ENCODE measurements at places on chromosomes 16 and 17.

DNA sequence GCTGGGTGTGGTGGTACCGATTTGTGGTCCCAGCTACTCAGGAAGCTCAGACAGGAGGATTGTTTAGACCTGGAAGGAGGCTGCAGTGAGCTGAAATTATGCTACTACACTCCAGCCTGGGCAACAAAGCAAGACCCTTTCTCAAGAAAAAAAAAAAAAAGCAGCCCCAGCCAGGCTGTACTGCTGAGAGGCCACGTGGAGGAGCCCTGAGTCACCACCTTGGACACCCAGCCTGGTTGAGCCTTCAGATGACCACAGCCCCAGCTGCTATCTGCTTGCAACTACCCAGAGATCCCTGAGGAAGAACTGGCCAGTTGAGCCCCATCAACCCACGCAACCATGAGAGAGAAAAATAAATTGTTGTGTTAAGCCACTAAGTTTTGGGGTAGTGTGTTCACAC is 23.6 kb upstream of the GPRC5C start:
- DNase-seq: peak; percentile 19

DNA sequence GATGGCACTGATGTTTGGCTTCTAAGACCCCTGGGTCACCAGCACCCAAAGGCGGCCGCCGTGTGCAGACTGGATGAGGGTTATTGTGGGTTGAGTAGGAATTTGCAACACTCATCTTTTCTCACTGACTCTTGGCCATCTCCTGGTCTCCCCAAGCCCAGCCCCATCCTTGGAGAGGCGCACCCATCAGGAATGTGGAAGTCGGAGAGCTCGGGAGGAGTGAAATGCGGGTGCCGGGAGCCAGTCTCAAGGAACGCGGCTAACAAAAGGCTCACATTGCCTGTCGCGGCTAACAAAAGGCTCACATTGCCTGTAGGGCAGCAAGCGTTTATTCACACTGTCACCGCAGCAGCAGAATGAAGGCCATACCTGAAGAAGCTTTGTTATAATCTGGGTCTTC is 248.6 kb downstream of the FOXL1 start:
- no peak for DNase-seq

GRCh38 chr16:50857881-50858280 is 116.0 kb downstream of the CYLD start:
- DNase-seq: no peak

DNA sequence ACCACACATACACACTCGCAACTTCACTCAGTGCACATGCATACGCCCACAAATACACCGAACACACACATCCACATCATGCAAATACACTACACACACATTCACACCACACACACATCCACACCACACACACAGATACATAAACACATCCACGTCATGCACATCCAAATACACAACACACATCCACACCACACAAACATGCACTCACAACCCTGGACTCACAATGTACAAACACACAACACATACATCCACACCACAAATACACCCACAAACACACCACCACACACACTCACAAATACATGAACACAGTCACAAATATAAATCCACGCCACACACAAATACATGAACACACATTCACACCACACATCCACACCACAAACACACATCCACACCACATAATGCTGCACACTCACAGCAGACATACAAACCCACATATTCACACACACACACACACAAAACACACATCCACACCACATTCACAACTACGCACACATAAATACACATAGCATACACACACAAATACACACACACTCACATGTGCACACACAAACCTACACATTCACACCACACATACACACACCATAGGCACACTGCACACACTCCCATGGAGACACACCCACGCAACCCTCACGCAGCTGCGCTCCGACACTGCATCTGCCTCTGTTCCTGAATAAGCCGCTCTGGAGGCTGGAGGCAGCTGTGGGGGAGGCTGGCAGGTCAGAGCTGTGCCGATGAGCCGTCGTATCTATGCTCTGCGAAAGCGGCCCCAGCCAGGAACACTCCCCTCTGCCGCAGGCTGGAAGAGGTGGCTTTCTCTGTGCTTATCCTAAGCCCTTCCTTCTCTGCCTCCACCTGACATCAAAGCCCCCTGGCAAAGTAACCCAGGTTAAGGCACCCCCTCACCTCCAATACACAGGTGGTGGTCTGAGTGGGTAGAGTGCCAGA is 141.8 kb downstream of the GRIN2A start:
- DNase-seq: no peak

GRCh38 chr17:10857976-10858375 is 20.1 kb upstream of the PIRT start:
- no peak for DNase-seq

- no peak for DNase-seq
These were observed 37.8 kb downstream of the ITGAE start for GRCh38 chr17:3762922-3763776.

GRCh38 chr16:85898521-85899442 is at the start of gene IRF8:
Gene IRF8 (plus strand): TSS chr16:85899162. CDS start chr16:85903016, 3,854 bp downstream.
- peak; percentile 92 for DNase-seq

- no peak for DNase-seq
These were observed 392 bp upstream of the ABHD15 start for GRCh38 chr17:29567304-29567553.

DNA sequence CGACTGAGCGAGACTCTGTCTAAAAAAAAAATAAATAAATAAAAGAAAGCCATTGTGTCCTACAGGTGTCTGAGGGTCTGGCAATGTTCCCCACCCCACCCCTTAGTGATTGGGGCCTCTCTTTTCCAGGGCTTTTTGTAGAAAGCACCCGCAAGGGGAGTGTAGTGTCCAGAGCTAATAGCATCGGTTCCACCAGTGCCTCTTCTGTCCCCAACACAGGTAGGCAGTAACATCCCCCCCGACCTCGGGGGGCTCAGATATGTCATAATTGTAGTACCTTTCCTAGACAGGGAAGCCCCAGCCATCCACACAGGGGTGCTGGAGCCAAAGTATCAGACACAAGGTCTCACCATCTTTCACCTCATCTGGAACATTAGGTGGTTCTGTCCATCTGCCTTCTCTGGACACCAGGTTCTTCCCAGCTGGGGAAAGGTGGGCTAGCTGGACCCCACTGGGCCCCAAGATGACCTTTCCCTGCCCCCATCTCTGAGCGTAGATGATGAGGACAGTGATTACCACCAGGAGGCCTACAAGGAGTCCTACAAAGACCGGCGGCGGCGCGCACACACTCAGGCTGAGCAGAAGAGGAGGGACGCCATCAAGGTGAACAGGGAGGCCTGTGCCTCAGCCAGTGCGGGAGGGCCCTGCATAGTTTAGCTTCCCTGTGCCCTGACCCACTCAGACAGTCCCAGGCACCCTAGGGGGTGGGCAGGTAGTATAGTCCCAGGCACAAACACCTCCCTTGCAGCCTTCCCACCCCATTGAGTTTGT is 1.6 kb downstream of the MLX start:
- DNase-seq: no peak

DNA sequence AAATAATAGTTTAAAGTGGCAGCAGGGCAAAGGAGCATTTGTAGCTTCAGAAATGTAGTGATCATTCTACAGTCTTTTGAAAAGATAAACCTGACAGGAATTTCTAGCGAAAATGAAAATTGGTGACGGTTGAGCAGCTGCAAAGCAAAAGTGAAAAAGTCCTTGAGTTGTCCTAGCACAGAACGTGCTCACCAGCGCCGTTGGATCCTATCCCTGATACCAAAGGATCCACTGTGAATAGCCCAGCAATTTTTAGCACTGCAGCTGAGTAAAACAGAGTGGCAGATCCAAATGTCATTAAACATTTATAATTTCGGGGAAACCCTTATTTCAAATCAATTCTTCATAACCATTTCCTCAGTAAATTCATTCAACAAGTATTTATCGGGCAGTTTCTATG is 453.8 kb upstream of the HSBP1 start:
- no peak for DNase-seq

DNA sequence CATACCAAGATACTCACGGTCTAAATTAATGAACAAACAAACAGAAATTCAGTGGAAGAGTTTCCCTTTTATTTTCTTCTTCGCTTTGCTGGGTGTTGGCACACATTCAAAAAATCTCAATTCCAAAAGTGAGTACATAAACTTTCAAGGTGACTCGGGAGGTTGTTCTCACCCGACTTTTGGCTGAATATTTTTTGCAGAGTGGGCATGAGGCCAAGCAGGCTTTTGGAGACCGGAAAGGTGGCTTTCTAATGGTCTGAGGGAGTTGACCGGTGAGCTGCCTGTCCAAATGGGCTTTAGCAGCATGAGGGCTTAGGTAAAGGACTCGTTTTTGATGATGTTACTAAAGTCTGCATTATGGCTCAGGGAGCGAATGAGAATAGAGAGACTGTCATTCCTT is 318.7 kb downstream of the CPPED1 start:
- DNase-seq: no peak

DNA sequence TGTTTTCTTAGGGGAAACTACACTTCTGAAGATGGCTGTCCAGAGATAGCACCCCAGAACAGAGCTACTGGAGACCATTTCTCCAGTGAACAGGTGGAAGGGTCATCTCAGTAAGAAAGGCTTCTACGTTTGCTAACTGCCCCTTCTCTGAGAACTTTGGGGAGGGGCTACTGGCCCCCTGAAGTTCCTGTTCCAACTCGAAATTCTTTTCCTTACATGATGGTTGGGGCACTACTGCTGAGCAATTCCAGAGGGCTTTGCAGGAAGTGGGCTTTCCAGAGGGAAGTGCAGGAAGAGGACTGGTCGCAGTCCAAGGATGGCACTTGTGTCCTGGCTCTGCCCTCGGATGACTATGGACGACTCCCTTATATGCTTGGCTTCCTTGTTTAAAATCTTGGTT is 31.2 kb downstream of the TOM1L2 start:
- no peak for DNase-seq

GRCh38 chr17:17783825-17784656 is 52.7 kb downstream of the SREBF1 start:
- peak; percentile 89 for DNase-seq

- DNase-seq: no peak
These were observed 670 bp downstream of the TNFSF12 start for GRCh38 chr17:7549401-7550055.

GRCh38 chr17:51957786-51958185 is 200.7 kb downstream of the CA10 start:
- no peak for DNase-seq

GRCh38 chr17:21677126-21677910 is 15.0 kb upstream of the KCNJ18 start:
- no peak for DNase-seq

DNA sequence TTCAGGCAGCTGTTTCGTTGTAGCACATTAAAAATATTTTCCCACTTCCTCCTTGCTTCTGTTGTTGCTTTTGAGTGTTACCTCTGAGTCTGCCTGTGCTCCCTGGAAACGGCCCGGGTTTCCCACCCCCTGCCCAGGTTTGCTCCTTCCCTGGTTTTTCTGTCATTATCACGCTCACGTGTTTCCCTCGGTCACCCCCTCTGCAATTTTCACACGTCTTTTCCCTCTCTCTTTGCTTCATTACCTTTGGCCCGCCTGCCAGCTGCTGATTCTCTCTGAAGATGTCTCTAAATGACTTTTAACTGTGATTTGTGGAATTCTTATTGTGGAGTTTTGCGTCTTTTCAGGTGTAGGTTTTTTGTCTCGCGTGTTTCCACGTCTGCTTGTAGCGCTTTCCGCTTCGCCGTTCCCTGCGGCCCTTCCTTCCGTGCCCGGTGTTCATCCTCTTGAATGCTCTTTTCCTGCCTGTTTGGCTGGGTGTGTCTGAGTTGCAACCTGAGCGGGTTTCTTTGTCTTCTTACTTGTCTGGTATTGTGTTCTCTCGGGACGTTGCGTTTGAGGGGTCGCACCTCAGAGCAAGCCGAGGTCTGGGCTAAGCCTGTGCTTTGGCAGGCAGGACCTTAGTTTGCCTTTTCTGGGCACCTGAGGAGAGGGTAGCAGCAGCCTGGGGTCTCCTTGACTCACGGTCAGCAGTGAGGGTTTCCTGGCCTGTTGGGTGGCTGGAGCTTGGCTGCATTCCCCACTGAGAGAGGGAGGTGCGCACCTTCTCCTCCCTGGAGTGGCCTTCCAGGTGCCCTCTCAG is 96.3 kb upstream of the ZNF750 start:
- DNase-seq: no peak

GRCh38 chr16:84758627-84759026 is 58.8 kb downstream of the USP10 start:
- no peak for DNase-seq

GRCh38 chr16:1206786-1207185 is 18.3 kb downstream of the TPSG1 start:
- no peak for DNase-seq

- no peak for DNase-seq
These were observed 28.0 kb downstream of the IKZF3 start for GRCh38 chr17:39836117-39836516.

- DNase-seq: no peak
These were observed 65.7 kb downstream of the CEP112 start for GRCh38 chr17:66126231-66126630.
